ENCODE measurements at places on chromosomes 1 and 21. TPM values are rescaled to one million over a fixed set of nuclear protein-coding genes. Genes with fewer than 3 reads are reported as not detected.

GIPC2 gene
- 0.07 TPM for total RNA-seq

FAAH gene
- 0.61 TPM for total RNA-seq

CYP4A11 gene
- total RNA-seq: not detected

NUCKS1 gene
- total RNA-seq: 94.9 TPM

LHX8 gene
- 1.3 TPM for total RNA-seq

CFAP74 gene
- not detected for total RNA-seq

SLC1A7 gene
- total RNA-seq: not detected

CD1B gene
- total RNA-seq: not detected

MYOM3 gene
- total RNA-seq: 6.7 TPM

AMY1B gene
- total RNA-seq: not detected

LINGO4 gene
- total RNA-seq: not detected

PRAMEF20 gene
- total RNA-seq: not detected

LPAR3 gene
- 0.37 TPM for total RNA-seq

NGF gene
- 1.3 TPM for total RNA-seq

TFAP2E gene
- 0.41 TPM for total RNA-seq
